ENCODE measurements at places on chromosomes 1 and 21.

DNA sequence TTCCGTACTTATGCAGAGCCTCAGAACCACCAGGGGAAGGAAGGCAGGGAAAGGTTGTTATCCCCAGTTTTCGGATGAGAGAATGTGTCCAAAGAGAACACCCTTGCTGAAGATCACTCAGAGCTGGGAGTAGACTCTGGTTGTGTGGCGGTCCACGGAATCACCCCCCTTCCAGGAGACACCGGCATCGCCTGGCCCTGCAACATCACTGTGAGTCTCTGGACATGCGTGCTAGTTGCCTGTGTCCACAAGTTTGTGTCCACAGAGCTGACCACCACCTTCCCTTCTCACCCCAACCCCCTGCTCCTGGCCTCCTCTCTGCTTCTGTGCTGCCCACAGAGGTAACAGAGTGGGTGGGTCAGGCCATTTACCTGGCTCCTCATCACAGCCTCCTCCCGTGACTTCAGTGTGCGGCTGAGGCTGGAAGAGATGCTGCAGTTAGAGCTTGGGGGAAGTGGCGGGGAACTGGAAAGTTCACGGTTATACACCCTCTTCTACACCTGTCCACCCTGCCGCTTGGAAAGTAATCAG, 7.3 kb downstream of the MYBPH start:
- no peak for DNase-seq

DNA sequence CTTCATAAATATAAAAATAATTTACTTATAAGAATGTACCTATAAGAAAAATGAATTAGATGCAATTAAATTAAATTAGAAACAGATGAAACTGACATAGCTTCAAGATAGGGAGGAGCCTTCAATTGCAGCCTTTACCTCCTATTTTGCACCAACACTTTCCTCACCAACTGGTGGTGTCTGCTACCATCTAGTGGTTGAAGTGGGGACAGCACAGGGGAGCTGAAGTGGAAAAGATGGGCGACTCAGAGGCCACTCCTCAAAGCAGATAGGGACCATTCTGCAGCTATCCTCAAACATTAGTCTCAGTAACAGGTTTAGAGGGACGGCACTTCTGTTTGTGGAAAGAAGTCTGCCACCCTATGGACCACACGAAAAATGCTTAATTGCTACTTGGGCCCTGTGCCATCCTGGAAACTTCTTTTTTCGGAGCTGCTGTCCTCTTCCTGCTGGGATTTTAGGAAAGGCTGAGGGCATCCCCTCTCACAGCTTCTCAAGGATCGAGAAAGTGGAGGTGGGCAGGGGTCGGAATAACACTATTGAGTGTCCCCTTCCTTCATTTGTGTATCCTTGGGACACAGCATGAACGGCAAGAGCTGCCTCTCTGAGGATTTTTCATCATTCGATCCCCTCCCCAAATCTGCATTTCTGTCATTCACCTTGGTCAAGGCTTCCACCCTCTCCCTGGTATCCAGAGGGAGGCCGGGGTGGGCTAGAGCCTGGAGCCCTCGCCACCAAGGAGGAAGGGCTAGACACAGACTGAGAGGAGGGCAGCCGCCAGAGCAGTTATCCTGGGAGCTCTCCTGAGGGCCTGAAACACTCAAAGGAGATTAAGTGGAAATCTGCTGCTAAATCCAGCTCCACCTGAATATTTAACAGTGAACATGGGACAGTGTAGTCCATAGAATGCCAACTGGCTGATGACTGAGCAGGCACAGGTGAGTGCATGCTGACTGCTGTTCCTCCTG, 9.6 kb downstream of the PROK1 start:
- peak; percentile 83 for DNase-seq

DNA sequence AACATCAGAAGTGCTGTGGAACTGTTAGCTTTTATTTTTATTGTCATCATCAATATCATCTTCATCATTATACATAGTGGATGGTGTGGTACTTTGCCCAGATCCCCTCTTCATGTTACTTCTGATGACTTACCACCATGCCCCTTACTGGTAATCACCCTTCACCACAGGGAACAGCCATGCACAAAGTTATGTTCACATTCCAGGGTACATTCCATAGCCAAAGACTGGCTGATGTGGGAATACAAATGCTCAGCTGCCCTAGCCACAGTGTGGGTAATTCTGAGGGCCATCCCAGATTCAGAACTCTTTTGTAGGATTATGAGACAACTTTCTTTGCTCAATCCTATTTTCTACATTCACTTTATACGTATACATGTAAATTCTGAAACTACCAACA, 691.3 kb upstream of the CXADR start:
- no peak for DNase-seq

GRCh38 chr1:110643879-110644472, 30.8 kb downstream of the KCNA3 start:
- DNase-seq = no peak

GRCh38 chr1:116833718-116834117, 76.0 kb upstream of the PTGFRN start:
- no peak for DNase-seq

DNA sequence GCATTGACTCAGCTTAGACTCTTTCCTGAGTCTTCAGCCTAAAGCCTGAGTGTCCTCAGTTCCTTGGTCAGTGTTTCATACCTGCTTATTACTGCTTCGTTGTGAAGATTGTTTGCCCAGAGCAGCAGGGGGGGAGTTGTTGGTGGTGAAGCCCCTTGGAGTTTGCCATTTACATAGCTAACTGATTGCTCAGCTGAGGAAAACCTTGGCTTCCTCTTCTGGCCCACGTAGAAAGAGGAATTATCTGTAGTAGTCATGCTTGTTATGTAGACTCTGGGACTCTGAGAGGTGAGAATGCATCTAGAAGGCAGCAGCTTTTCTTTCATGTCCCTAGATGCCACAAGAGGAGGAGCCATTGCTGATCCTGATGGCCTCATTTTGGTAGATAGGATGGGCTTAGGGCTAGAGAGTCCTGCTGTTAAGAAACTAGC, 125.9 kb downstream of the MAST2 start:
- DNase-seq = no peak

DNA sequence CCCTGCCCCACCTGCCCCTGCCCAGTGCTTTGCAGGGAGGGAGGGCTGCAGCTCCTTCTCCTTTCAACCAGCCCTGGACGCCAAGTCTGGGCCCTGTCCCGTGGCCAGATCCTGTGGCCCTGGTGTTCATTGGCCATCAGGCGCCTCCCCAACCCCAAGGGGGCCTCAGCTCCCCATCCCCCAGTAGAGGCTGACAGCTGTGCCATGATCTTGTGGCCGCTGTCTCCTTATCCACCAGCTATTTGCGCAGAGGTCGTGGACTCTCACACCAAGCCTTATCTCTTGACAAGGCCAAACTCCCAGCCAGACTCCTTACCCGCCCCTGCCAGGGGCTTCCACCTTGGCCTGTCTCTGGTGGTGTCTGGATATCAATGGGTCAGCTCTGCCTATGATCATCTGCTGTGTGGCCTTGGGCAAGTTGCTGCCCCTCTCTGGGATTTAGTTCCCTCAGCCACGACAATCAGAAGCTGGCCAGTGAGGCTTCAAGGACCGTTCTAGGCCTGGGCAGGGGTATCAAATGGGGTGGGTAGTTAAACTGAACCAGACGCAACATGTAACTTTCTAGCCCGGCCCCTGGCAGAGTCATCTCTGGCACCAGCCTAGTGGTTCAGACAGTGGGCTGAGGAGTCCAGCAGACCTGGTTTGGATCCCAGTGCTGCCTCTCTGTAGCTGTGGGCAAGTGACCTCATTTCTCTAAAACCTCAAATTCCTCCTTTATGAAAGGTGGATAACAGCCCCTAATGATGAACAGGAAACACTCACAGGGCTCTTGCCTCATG, 3.3 kb upstream of the COL8A2 start:
- no peak for DNase-seq

GRCh38 chr1:73593804-73594203, 604.2 kb downstream of the LRRIQ3 start:
- DNase-seq = no peak

DNA sequence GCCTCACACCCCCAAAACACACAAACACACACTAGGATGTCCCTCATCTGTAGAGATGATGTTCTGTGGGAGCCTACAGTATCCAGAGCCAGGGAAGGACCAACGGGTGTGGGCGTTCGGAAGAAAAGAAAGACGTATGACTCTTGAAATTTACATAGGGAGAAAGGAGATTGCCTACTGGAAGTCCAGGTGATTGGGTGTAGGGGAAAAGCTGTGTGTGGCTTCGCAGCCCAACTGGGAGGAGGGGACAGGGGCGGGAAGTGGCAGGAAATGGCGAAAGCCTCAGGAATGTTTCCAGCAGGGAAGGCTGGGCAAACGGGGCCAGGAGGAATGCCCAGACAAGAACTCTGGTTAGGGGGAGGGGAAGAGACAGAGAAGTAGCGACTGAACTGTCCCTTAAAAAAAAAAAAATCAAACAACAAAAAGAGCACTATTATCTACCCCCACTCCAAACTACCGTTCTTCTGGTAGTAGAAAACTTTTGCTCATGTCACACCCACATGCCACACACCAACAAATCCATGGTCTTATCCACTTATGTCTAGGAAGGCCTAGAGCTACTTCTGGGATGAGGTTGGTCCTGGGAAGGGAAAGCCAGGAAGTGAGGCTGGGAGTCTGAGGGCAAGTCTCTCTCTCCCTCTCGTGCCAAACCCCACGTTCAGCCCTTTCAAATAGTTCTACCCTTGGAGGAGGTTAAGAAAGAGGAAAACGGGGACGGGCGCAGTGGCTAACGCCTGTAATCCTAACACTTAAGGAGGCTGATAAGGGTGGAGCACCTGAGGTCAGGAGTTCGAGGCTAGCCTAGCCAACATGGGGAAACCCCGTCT, 1.8 kb upstream of the CKS1B start:
- no peak for DNase-seq

DNA sequence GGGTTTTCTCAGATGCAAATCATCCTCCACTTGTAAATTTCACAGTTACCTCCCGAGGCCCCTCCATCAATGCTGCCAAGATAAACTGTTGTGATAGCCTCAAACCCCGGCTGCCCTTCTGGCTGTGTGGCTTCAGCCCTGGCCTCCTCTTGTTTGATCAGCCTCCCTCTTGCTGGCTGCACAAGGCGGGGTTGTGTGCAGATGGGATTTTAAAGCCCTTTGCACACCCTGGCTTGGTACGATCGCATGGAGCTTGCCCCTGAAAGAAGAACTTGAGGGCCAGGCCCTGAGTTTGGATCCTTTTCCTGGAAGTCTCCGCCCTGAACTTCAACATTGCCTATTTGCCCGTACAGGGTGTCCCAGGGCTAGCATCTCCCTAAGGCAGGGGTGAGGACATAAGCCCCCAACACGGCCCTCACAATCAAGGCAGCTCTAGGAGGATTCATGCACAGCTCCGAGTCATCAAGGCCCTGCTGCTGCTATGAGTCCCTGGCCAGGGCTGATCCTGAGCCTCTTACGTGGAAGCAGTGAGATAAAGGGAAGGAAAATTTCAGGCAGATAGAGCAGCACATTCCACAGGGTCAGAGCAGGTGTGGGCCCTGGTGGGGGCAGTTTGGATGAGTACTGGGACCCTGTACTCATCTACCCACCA, 181.2 kb upstream of the VAMP3 start:
- DNase-seq = no peak

GRCh38 chr21:24903994-24904635, 703.2 kb downstream of the MRPL39 start:
- no peak for DNase-seq

DNA sequence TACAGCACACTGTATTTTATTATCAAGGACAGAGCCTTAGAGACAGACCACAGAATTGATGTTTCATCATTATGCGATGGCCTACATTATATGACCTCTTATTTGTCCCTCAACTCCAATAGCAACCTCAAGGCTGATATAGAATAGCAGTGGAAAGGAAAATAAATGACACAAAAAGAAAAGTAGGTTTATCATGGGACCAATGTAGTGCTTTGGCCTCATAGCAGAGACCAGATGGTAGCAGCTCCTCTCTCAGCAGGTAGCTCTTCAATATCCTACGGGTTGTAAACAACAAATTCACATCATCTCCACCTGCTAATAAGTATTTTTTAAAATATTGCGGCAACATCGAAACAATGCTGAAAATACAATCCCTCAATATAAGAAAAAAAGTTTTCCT, 25.2 kb downstream of the ANP32E start:
- no peak for DNase-seq

DNA sequence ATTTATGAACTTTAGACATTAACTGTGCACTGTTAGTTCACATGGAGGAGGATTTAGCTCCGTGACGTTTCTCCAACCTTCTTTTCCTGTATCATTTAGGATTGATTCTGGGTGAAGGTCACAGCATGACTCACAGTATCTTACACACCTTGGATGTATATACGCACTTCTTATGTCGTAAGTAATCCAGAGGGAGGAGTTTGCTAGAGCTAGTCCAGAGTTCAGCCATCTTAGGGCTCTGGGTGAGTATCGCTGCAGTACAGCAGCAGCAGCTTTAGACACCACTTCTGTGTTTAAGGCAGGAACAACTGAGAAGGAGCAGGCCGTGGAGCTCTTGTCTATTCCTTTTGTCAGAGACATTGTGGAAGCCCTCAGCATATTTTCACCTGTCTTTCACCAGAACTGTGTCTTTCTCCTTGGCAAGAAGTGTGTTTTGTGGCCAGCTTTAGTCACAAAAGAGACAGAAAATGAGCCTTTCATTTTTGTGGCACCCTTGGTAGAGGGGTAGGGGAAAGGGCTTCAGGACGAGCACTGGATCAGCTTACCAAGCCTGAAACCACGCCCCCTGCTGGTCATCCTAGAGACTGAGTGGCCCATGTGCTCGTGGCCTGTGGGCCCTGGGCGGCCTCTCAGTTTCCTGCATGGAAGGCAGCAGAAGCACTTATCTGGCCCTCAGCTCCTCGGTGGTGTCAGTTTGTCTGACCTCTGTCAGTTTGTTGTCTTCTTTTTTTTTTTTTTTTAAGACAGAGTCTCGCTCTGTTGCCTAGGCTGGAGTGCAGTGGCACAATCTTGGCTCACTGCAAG, 64.0 kb downstream of the ADARB1 start:
- DNase-seq = peak; percentile 71

DNA sequence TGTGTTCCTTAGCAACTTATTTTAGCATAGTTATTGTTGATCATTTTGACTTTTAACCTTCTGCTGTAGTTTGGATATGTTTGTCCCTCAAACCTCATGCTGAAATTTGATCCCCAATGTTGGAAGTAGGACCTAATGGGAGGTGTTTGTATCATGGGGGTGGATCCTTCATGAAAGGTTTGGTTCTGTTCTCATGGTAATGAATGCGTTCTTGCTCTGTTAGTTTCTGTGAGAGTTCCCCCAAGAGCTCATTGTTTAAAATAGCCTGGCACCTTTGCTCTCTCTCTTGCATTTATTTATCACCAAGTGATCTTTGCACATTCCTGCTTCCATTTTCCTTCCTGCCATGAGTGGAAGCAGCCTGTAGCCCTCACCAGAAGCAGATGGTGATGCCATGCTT, 372.1 kb upstream of the VAMP3 start:
- DNase-seq = no peak

DNA sequence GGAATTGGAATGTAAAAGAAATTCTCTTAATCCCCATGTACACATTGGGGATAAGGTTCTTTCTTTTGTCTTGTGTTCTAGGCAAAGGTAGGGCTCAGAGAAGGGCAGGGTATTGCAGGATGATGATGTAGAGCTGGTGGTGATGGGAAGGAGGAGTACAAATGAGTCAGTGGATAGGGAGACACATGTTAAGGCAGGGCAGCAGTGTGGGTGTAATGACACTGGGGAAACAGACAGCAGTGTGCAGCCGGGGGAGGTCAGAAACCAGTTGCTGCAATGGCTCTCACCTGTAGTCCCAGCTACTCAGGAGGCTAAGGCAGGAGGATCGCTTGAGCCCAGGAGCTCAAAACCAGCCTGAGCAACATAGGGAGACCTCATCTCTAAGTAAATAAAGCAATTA, 5.1 kb downstream of the NLRP3 start:
- DNase-seq = no peak
